ENCODE measurements at places on chromosomes 2 and 18. TPM values are rescaled to one million over a fixed set of nuclear protein-coding genes. Genes with fewer than 3 reads are reported as not detected.

DNA sequence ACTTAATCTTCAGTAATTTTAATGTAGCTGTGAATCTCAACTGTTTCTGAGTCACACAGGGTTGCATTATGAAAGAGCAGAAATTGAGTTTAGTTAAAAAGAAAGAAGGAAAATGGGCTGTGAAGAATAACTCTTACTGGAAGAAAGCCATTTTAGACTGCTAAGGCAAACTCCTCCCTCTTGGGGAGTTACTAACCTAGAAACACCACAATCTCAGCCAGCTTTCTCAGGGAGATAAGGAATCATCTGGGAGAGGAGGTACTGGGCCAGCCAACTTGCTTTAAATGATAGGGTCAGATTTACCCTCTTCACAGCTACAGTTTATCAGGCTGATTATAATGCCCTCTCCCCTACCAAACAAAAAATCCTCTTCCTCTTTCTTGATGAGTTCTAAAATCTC is 119.5 kb downstream of the CCDC148 start:
- DNase-seq: no peak

- DNase-seq: no peak
Measured at GRCh38 chr18:40868110-40868858, 1086.8 kb upstream of the PIK3C3 start.

Gene NDUFB3
- 83.2 TPM for total RNA-seq

DNA sequence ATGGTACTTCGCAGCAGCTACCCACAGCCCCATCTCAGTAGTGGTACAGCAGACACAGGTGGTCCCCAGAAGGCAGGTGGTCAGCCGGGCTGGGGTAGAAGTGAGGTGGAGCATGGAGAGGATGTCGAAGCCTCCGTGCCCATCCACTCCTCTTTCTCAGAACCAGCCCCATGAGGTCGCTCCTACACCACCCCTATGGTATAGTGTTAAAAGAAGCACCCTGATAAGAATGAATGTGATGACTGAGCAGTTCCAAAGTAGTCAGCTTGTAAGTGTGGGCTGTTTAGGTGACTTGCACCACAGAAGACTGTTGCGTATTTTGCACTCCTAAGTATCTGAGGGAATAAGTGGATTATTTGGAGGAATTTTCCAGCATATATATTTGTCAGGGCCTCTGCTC is 111.3 kb downstream of the WDSUB1 start:
- no peak for DNase-seq

- no peak for DNase-seq
Measured at GRCh38 chr18:26225915-26226228, 373 bp upstream of the TAF4B start.

Gene C2orf80
- total RNA-seq: not detected

- DNase-seq: no peak
Measured at GRCh38 chr2:96758987-96759386, 1.7 kb upstream of the CNNM4 start.

- no peak for DNase-seq
Measured at GRCh38 chr2:97675430-97676113, 6.1 kb downstream of the C2orf92 start.

- no peak for DNase-seq
Measured at GRCh38 chr2:18430996-18431748, 129.3 kb downstream of the RDH14 start.

Gene KIF3C
- 7.4 TPM for total RNA-seq

GRCh38 chr2:22826703-22827102 is 558.3 kb upstream of the KLHL29 start:
- no peak for DNase-seq

Gene NEB
- total RNA-seq: 0.64 TPM

Gene TSPYL6
- total RNA-seq: not detected

Gene TUBB8B
- total RNA-seq: not detected

Gene ERFE
- total RNA-seq: 1.5 TPM

All from mesenteric fat pad (tissue), 1 donor.